Hematopoietic multipotent progenitor cell treated with erythropoietin and hydrocortisone succinate and interleukin-3 and kit ligand, for 15 days (in vitro differentiated cells): ENCODE measurements at places on chromosomes 16 and 17.

- peak; percentile 57 for DNase-seq
Observed at GRCh38 chr16:15874745-15875314, 13.6 kb downstream of the CEP20 start.

GRCh38 chr17:1568950-1569810 lies 6.6 kb upstream of the PITPNA start:
- no peak for DNase-seq

DNA sequence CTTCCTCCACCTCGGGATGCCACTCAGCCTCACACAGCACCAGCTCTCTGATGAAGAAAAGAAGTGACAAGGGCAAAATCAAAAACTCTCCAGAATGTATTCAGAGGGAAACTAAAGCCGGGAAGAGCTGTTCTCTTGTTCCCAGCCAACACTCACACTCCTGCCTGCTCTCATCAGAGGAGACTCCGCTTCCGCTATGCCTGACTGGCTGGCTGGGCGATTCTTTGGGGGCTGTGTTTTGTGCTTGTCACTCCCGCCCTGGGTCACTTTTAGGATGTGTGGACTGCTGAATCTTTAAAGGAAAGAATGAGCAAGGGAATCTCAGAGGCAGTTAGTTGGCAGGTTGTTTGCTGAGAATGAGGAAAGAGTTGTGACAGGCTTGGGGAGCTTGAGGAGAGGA lies 54.6 kb upstream of the TBX2 start:
- no peak for DNase-seq

GRCh38 chr17:37568350-37569053 lies 40.7 kb downstream of the SYNRG start:
- DNase-seq: no peak

DNA sequence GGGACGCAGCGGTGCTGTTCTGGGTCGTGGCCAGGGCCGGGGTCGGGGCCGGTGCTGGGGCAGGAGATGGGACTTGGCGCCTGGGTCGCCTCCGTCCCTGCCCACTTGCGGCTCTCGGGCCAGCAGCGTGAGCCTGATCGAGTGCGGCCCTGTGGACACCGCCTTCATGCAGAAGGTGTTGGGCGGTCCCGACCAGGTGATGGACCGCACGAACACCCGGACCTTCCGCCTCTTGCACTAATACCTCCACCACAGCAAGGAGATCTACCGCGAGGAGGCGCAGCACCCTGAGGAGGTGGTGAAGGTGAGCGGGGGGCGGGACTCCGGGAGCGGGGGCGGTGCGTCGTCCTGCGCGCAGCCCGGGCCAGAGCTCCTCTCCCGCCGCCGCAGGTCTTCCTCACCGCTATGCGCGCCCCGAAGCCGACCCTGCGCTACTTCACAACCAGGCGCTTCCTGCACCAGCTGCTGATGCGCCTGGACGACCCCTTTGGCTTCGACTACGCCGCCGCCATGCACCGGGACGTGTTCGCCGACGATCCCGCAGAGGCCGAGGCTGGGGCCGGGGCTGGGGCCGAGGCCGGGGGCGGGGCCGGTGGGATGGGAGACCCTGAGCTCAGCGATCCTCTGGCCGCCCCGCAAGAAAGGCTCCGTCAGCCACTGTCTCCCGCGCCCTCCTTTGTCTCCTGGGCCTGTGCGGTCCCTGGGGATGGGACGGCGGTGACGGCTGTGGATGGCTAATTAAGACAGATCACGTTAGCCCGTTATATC lies 4.5 kb upstream of the HSD17B1 start:
- DNase-seq: peak; percentile 60

- DNase-seq: no peak
Observed at GRCh38 chr17:11896199-11896598, 101.1 kb downstream of the ZNF18 start.

DNA sequence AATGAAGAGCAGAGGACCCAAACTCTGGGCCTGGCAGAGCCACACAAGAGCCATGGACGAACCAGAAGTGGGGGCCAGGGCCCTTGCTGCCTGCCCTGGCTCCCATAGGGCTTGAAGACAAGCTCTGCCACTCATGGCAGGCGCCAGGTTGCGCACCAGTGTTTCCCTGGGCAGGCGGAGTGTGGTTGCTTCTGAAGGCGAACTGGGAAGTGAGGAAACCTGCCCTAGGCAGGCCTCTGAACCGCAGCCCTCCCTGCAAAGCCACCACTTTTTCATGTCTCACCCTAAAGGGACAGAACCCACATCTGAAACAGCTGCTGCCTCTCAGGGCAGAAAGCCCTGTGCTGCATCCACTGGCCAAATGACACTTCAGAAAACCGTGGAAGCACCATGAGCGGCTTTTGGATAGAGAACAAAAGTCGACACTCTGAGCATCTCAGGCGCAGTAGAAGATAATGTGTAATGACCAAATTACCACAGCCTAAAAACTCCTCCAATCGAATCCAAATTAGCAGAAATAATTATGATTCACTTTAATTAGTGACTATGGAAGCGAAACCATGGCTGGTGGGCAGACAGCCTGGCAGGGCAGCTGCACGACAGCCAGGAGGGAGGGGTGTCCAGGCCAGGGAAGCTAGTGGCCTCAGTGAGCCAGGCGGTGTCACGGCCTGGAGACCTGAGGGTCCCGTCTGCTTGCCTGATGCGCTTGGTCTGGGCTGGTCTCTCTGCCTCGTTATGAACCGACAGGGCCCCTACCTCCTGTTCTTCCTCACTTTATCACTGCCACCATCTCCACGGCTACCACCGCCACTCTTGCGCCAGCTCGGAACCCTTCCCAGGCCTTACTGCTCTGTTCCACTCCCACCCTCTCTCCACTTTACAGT lies 59.1 kb downstream of the PRMT7 start:
- DNase-seq: no peak
